ENCODE measurements at places on chromosomes 4 and X.

- no peak for DNase-seq
Observed at GRCh38 chrX:50818986-50819385, 5.0 kb upstream of the SHROOM4 start.

DNA sequence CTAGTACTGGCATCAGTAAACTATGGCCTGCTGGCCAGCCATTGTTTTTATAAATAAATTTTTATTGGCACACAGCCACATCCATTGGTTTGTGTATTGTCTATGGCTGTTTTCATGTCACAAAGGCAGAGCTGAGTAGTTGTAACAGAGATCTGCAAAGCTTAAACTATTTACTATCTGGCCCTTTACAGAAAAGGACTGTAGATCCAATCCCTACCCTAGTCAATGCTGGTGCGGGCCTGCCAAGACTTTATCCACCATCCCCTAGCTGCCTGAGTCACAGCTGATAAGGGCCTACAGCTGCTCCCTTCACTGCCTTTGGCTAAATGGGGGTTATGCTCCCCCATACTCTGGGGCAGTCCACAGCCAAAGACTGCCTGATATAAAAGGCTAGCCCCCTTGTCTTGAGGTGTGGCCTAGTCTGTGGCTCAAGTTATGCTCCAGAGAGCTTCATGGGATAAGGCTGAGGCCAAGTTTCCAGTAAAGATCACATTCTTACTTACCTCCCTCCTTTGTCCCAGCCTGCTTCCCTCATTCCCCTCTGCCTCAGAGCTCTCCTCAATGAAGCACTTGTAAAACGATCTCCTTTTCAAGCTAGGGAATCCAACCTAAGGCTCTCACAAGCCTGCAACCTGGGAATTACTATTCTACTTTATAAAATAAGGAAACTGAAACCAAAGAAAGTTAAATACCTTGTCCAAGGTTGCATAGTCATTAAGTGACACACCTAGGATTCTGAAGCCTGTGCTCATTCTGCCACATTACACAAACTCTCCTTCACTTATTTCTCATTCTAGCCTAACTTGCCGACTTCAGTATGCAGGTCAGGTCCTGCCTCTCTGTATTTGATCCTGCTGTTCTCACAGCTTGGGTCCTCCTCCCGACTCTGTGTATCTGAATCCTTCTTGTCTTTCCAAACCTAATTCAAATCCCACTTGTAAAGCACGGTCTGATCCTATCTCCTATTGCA lies 20.7 kb downstream of the ACE2 start:
- DNase-seq: no peak

GRCh38 chr4:186958726-186959350 lies 235.2 kb upstream of the FAT1 start:
- no peak for DNase-seq

DNA sequence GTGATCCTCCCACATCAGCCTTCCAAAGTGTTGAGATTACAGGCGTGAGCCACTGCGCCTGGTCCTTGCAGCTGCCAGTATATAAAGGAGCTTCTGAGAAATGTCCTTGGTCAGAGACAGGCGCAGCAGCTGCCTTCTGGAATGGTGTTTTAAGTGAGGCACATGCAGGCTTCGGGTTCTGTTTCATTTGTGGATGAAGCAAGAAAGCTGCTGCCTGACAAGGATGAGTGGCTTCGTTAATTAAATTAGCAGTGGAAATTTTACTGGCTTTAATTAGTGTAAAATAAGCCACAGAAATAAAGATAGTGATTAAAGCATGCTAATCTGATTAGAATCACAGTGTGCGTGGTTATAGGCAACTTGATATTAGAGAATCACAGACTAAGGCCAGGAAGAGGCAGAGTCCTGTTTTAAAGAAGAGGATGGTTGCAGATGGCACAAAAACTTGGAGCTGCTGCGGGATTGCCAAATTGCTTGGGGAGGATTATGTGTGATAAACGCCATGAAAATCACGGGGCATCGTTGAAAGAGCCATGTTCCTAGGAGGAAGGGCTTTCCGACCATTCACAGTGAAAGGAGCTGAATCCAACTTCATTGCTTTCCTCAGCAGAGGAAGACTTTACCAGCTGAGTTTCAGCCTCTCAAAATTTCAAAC lies 348.4 kb upstream of the FAT1 start:
- DNase-seq: peak; percentile 5

- peak; percentile 11 for DNase-seq
Observed at GRCh38 chr4:138740816-138741745, 274.5 kb upstream of the NOCT start.

DNA sequence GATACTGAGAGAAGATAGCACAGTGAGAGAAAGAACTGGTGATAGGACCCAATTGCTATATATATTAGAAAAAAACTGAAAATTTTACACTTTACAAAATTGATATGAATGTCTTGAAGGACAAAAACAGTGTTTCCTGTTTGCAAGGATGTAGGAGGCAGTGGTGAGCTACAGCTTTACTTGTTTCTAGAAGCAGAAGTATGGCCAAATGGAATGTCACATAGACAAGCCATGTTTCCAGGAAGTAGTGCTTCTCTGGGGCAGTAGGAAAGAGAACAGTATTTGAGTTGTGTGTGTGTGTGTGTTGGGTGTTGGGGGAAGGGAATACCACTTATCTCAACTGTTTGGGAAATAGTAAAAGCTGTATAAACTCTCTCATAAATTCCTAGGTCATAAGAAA lies 60.9 kb upstream of the IBSP start:
- DNase-seq: no peak

GRCh38 chr4:169024762-169025161 lies 14.7 kb upstream of the CBR4 start:
- DNase-seq: peak; percentile 58

DNA sequence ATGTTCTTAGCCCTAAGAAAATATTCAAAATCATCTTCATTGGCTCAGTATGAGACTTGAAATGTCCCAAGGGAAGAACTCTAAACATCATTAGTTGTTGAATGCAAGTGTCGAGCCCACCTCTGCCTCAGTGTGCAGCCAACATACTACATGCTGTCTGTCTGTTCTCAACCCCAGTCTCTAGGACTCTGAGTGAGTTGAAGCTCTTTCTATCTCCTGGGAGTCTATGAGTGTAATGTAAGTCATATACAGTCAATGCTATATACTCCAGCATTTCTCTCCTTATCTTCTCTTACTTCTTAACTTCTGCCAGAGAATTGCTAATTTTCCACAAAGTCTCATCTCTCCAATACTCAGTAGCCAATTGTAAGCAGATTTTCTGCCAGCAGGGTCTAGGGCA lies 61.3 kb downstream of the SPATA18 start:
- DNase-seq: no peak

DNA sequence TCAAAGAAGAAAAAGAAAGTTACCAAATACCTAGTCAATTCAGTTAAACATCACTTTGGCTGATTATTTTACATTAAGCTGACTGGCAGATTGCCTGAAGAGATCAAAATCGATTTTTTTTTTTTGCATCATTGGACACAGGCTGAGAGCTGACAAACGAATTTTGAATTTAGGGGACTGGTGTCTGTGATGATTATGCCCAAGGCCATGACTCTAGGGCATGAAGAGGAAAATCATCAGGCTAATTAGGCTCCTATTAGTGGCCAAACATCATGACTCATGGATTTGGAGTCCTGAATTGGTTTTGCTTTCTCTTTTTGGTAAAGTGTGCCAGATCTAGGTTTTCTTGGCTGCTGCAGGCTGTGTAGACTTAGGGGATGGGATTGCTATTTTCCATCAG lies 829.3 kb upstream of the LCORL start:
- no peak for DNase-seq

- DNase-seq: peak; percentile 5
Observed at GRCh38 chr4:182307746-182308145, 64.5 kb downstream of the TENM3 start.

DNA sequence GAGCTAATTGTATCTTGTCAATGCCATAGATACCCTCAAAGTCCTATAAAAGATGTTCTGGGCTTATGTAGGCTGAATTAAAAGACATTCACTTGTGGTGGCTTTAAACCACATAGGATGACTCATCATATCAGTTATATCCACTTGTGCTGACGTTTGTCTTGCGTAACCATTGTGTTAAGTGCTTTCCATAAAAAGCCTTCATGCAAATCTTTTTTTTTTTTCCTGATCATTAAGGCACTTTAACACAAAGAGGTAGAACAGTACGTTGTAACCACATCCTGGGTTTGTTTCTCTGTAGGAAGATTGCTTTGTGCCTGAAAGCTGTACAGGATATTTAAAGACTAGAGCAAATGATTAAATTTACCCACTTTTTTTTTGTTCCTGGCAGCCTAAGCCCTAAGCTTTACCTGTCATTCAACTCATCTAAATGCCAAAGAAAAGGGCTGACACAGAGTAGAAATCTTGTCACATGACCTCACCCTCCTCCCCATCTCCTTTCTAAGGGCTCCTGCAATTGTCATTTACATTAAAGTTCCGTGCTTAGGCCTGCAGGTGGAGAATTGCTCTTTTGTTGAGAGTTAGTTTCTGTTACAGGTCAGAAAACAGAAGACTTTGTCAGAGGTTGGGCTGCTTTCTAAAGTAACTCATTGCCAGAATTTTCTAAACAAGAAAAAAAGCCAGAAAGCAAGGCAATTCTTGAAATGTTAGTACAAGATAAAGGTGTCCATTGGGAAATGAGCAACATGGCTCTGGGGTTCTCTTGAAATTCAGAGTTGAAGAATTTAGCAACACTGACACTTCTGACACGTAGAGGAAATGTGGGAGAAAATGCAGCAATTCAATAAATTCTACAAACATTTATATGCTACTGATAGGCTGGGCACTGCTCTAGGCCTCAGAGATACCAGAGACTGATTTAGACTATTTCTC lies 555.6 kb downstream of the PPARGC1A start:
- peak; percentile 63 for DNase-seq

DNA sequence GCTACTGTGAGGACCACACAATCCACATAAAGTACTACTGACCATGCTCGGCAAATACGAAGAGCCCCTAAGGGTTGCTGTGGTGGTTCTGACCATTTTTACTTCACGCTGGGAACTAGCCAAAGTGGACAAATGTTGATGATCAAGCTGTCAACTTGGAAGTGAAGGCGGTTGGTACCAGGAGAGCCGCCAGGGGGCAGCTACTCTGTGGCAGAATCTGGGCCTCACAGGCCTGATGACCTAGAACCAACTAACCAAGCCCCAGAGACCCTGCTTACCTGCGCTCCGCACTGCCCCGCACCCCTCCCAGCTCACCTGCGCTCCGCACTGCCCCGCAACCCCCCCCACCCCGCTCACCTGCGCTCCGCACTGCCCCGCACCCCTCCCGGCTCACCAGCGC lies 5.6 kb downstream of the GAK start:
- DNase-seq: no peak

DNA sequence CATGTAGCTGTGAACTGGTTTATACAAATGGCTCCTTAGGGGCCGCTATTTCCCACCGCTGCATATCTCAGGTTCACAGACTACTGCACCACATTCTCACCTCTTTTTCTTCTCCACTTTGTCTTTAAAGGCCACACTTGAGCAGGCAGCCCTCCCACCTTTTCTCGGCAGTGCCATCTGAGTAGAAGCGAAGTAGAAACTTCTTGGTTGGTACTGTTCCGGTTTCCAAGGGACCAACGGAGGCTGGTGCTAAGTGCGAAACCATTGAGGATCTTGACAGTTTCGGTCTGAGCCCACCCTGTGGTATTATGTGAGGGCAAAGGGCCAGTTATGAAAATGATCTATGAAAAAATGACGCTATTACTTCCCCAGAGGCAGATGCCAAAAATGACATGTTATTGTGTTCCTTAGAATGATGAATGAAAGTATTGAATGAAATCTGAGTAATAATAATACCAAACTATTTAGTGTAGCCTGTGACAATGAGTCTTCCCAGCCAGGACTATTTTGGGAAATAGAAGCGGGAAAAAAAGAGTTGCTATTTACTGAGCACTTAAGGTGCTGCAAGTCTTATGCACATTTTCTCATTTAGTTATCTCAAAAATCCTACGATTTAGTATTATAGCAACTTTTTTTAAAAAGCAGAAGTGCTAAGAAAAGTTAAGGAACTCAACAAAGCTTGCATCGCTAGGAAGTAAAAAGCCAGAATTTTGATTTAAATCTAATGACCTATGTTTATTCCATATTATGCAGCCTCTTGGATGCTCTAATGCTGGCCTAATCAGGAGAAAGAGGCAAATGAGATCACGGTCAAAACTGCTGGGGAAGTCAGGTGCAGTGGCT lies 29.6 kb upstream of the CHRNA9 start:
- no peak for DNase-seq

- DNase-seq: peak; percentile 73
Observed at GRCh38 chr4:157992038-157992705, 180.7 kb downstream of the GASK1B start.

- peak; percentile 41 for DNase-seq
Observed at GRCh38 chr4:104966349-104967033, 180.2 kb upstream of the TET2 start.

- peak; percentile 88 for DNase-seq
Observed at GRCh38 chr4:41129128-41129754, 85.1 kb downstream of the APBB2 start.

- DNase-seq: peak; percentile 97
Observed at GRCh38 chr4:179750374-179750773, 2308.1 kb upstream of the AGA start.

DNA sequence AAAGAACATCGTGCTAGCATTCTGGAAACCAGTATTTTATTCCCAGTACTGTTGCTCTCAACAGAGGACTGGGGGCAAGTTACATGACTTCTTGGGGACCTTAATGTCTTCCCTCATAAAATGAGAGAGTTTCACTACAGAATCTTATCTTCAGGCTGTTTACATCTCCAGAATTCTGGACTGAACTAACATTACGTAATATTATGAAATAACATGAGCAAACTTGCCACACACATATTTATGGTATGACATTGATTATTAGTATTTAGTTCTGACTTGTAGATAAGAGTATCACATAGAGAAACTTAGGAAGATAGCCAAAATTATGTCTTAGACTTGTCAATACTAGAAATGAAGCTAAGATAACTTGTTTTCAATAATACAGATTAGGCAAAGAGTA lies 68.0 kb downstream of the NFKB1 start:
- no peak for DNase-seq

- DNase-seq: no peak
Observed at GRCh38 chr4:168643111-168643795, 146.4 kb downstream of the PALLD start.

GRCh38 chr4:86554646-86555045 lies 39.5 kb upstream of the PTPN13 start:
- DNase-seq: no peak

- DNase-seq: no peak
Observed at GRCh38 chr4:179692222-179692621, 2250.0 kb upstream of the AGA start.

Data from NCI-H69 (cell line).